ENCODE measurements at places on chromosomes 11 and 22.

GRCh38 chr22:48823941-48824340 lies 1003.7 kb downstream of the BRD1 start:
- no peak for DNase-seq

DNA sequence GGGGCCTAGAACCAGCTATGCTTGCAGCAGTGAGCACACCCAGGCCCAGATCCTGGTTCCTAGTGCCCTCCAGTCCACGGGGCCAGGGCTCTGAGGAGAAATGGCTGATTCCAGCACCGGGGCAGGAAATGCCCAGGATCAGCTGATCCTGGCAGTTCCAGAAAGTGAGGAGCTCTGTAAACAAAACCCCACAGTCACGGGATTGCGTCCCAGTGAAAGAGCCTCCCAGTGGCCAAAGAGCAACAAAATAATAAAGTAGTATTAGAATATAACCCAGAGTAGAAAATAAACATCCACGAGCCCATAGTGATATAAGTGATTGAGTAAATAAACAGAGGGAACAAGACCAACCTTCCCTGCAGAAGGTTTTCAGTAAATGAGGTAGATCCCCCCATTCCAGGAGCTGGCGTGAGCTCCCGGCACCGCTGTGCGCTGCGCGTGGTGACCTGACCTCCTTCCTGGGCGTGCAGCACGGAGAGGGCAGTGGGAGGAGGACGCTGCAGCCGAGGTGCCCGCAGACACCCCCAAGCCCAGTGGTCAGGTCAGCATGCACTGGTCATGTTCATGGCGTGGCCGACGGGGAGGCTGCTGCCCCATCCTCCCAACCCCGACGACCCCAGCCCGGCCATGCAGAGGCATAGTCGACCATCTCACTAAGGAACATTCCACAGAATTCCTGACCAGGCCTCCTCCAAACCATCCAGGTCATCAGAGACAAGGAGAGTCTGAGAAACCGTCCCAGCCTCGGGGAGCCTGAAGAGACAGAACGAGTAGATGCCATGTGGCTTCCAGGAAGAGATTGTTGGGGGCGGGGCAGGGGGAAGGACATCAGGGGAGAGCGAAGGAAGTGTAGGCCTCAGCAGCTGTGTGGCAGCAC lies 19.8 kb downstream of the PTDSS2 start:
- DNase-seq, result no peak

- DNase-seq, result no peak
Measured at GRCh38 chr11:83191491-83191890, 2.0 kb upstream of the ANKRD42 start.

DNA sequence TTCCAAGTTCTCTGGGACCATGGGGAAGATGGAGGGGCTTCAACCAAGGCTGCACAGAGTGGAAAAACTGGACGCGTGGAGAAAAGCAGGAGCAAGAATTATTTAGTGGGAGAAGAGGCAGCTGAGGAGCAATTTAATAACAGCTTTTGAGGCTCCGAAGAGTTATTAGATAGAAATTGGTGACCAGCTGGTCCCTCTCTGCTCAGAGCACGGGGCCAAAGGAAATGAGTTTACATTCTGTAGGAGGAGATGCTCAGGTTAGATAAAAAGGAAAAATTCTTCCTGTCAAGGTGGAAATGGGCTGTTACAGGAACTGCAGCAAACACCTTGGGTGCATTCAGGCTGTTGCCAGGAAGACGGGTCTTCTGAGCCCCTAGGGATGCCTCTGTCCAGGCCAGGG lies 47.0 kb upstream of the GALNT18 start:
- DNase-seq, result no peak

GRCh38 chr11:8692417-8692816 lies 9.8 kb downstream of the RPL27A start:
- DNase-seq, result no peak

DNA sequence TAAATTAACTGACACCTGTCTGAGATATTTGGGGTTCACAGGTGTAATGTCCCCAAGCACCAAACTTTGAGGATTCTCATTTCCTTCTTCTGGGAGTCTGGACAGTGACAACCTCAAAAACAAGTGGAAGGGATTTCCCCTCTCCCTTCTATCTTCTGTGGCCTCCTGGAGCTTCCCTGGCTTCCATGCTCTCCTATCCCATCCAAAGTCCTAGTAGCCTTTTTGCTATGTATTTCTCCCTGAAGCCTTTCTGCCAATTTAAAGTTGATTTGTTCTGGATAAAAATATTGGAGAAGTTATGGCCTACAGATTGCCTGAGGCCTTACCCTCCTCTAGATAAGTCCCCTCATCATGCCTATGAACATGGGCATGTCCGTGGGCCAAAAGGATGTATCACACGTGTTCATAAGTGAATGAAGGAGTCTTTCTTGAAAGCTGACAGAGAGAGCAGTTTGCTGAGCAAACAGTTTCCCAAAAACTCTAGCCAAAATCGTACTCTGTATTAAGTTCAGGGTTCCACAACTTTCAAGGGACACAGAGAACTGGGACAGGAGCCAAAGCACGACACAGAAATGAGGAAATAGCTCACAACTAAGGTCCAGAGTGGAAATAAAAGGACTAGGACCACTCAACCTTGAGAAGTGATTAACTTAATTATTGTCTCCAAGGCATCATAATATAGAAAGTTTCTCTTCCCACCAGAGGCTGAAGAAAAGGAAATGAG lies 6.7 kb downstream of the HEPACAM start:
- DNase-seq, result no peak

DNA sequence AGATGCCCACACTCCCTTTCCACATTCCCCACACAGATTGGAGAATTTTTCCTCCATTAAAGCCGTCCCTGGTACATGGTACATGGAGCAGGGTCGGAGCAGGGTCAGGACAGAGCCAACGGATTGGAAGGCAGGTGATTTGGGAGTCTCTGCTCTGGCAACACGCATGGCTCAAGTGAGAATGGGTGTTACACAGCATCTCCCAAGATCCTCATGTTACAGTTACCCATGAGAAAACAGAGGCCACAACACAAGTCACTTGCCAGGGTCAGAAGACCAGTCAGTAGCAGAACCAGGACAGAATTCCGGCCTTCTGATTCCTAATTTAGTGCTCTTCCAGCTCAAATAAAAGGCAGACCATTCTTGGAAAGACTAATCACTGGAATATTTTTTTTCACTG lies 7.7 kb upstream of the F2 start:
- DNase-seq, result no peak

DNA sequence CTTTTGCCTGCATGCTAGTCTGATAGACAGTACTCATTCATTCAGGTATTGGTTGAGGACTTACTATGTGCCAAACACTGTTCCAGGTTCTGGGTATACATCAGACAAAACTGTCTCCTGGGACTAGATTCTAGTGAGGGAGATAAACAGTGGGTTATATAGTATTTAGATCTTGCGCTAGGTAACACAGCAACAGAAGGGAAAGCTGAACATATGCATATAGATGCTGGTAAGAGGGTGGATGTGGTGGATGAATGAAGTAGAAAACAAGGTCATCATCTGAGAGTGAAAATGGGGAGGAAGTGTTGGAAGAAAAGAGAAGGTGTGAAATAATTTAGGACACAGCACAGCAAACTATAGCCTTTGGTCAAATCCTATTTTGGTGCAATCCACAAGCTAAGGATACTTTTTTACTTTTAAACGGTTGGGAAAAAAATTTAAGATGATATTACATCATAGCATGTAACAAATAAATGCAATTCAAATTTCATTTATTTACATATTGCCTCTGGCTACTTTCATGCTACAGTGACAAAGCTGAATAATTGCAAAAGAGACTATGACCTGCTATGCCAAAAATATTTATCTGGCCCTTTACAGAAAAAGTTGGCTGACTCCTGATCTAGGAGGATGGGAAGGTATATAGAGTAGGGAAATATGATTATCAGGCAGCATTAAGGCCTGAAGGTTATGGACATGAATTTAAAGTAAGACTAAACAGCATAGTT lies 7.1 kb upstream of the TMEM9B start:
- DNase-seq, result no peak

DNA sequence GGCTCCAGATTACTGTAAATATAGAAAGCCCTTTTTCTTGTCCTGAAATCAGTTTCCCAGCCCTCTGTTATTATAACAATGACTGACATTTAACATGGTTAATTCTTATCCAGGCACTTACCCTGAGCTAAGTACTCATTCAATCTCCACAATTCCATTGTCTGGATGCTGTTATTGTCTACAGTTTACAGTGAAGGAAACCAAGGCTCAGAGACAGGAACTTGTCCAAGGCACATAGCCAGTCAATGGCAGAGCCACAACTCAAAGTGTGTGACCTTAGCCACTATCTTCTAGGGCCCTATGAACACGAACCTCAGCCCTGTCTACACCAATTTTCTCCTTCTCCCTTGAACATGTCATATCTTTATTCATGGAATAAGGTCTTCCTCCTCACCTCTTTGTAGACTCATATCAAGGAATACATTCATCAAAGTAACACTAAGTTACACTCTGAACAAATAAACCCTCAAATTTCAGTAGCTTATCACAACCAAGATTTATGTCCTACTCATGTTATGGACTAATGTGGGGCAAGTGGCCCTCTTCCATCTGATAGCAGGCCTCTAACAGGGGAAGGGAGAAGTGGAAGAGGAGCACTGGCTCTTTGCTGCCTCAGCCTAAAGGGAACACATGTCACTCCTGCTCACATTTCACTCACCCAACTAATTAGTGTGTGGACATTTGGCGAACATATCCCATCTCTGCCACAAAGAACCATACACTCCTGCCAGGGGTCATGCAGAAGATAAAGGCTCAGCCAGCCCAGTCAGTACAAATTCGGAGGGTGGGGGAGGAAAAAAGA lies 39.3 kb upstream of the APLNR start:
- no peak for DNase-seq

DNA sequence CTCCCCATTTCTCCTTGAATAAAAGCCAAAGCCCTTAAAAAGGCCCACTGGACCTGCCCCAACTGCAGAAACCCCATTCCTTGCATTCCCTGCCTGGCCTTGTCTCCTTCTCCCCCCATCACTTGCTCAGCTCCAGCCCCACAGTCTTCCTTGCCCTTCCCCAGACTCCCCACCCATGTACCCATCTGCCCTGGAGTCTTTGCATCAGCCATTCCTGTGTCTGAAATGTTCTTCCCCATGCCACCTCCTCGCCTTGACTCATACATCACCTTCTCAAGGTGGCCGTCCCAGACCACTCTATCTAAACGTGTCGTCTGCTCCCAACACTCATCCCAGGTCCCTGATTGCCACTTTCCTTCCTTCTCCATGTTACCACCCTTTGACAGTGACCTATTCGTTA lies 77.4 kb upstream of the SHANK2 start:
- DNase-seq, result no peak

- peak; percentile 69 for DNase-seq
Measured at GRCh38 chr11:75508051-75508561, 17.6 kb downstream of the GDPD5 start.

DNA sequence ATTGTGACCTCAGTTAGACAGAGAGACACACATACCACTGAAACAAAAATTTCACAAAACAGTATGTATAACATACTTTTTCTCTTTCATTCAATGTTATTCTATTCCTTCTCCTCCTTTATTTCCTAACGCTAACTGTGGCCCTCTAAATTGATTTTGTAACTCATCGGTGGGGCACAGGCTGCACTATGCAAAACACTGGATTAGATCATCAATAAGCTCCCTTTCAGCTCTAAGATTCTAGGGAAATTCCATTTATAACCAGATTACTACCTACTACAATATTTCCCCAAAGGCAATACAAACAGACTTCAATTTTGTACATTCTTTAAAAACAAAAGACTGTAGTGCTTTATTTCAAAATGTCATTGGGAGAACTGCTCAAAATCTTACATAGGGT lies 6.1 kb downstream of the FJX1 start:
- no peak for DNase-seq

DNA sequence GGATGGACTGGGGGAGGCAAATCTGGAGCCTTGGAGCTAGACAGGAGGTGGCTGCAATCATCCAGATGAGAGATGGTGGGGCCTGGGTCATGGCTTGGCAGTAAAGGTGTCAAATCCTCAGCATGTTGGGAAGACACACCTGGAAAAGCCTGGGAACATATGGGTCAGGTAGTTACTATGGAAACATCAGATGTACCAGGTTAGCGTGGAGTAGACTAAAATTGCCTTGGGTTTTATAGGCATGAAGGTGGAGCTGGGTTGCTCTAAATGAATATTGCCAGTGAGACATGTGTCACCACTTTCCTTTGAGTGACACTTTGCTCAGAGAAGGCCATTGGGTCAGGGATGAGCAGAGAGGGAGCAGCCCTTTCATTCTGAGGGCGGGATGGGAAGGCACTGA lies 473.7 kb downstream of the TBC1D22A start:
- DNase-seq, result no peak

GRCh38 chr11:6455070-6455469 lies 14.3 kb upstream of the HPX start:
- no peak for DNase-seq

DNA sequence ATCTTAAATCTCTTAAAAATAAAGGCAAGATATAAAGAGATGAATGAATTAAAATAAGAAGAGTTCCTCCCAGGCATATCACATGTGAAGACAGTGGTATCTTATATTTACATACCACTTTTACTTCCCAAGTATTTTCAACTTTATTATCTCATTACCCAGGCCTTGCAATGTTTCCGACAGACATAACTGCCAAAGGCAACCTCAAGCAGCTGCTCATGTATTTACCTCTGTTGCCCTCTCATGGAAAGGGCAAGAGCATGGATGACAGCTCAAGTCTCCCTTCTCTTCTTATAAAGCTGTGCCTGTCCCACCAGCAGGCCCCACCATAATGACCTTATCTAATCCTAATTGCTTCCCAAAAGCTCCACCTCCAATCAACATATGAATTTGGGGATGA lies 894.2 kb downstream of the NTM start:
- DNase-seq, result no peak
